ENCODE measurements at places on chromosomes 5 and 9.
A peak's percentile ranks its signal among the peaks of the same experiment; 100 is the strongest.

DNA sequence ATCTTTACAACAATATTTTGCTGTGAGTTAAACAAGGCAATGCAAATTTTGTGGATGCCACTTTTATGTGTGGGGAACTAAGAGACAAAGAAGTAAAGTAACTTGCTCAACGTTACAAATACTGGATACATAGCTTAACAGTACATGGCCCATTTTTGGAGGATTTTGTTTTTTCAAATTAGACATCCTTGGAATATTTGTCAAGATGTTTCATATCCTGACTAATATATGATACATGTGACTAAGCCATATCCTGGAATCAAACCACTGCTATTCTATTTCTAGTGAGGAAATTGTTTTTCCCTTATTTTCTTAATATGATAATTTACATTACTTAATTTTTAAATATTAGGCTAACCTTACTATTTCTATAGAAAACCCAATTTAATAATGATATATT, 529.8 kb downstream of the DMRTA1 start:
- peak; percentile 68 for DNase-seq

- DNase-seq: no peak
Observed at GRCh38 chr5:53355316-53355715, 125.1 kb upstream of the FST start.

GRCh38 chr9:7298123-7298522, 501.5 kb downstream of the DMAC1 start:
- no peak for DNase-seq

- DNase-seq: peak; percentile 45
Observed at GRCh38 chr5:137486707-137487106, 12.4 kb downstream of the SPOCK1 start.

DNA sequence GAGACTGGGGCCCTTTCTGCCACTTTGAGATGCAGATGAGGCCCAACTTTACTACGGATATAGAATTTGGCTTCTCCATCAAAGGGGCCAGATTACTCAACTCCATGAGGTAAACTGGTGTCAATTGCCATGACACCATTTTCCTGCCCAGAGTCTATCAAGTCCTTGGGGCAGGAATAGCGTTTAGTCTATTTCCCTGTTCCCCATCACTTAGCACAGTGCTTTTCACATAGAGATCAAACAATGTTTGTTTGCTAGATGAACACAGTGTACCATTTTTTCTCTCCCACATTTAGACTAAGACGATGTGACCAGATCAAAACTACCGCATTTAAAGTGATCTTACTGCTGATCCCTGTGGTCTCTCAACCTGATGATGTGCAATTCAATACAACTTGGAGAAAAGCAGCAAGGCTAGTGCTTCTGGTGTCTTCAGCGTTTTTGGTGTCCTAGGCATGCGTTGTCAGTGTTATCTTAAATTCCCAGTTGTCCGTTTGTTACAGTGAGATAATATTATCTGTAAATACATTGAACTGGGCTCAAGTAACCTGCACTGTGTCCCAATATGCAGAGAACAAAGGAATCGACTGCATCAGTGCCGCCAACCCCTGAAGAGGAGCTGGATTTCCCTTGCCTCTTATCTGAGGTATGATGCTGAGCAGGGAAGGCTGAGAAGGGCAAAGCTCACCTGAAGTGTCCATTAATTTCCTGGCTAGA, 446.2 kb downstream of the PLK2 start:
- DNase-seq: no peak

DNA sequence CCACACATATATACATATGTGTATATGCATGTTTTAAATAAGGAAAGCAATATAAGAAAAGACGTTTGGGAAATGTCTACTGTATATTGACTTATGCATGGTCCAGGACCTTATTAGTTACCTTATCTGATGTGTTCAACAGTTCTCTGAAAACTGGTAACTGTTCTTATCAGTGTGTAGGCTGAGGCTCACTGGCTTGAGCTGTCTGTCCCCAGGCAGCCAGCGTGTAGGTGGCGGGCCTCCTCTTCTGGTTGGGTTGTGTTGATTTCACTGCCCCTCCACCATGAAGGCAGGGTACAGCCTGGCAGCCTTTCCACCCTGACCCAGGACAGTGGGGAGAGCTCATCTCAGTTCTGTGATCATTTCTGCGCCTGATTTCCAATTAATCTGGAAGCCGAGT, 38.7 kb upstream of the SEMA4D start:
- no peak for DNase-seq

- no peak for DNase-seq
Observed at GRCh38 chr9:89839952-89840351, 235.1 kb downstream of the GADD45G start.

DNA sequence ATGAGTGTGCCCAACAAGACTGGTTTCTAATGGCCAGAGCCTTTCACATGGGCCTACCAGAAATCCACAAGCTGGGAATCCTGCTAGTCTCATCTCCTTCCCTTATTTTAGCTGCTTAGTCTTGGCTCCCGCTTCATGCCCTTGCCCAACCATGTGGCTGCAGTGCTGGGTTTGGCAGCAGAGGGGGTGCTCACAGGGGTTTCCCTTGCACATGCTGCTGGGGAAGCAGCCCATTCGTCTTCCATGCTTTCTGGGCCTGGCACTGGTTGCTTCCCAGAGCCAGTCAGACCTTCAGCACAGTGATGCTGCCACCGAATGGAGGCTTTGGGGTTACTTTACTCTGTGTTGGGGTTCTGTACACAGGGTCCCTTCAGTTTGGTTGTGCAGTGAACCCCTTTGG, 26.3 kb downstream of the SLC46A2 start:
- no peak for DNase-seq

GRCh38 chr9:110129425-110129824, 78.5 kb downstream of the C9orf152 start:
- DNase-seq: no peak

DNA sequence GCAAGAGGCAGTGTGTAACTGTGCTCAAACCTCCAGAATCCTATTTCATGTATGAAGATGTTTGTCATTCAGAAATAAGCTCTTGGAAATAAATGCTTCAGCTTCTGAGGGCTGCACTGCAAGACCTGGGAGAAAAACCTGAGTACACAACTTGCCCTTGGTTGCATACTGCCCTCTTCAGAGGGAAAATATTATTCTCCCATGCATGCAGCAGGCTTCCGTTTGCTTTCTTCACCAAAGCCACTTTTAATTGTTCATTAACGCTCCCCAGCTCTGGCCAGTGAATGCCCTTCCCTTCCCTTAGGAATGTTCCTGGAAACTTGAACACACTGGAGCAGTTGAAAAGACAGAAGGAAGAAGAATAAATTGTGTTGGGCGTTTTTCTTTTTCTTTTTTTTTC, 2.5 kb upstream of the WHRN start:
- no peak for DNase-seq

- no peak for DNase-seq
Observed at GRCh38 chr5:121006217-121006616, 542.1 kb downstream of the PRR16 start.

- DNase-seq: no peak
Observed at GRCh38 chr9:36051317-36051716, 14.6 kb downstream of the RECK start.

DNA sequence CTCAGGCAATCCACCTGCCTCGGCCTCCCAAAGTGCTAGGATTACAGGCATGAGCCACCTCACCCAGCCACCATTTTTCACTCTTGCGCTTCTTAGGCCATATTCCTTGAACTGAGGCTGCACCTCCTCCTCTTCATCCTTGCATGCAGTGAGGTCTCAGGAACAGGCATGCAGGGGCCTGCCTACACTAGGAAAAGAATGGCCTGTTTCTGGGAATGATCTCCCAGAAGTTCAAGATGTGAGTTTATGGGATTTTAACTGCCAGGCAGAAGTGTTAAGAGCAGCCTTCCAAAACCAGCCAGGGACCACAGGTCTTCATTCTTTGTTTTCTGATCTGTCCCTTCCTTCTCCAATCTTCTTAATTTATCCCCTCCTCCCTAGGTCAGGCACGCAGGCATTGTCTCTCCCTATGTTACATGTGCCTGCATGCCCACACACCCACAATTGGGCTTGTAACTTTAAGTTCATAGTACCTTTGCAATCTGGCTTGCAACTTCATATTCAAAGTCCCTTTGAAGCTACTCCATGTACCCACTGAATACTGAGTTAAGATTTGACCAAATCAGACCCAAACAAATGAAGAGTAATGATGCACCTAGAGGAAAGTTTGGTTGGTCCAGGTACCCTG, 10.5 kb upstream of the HSPA4 start:
- DNase-seq: no peak

DNA sequence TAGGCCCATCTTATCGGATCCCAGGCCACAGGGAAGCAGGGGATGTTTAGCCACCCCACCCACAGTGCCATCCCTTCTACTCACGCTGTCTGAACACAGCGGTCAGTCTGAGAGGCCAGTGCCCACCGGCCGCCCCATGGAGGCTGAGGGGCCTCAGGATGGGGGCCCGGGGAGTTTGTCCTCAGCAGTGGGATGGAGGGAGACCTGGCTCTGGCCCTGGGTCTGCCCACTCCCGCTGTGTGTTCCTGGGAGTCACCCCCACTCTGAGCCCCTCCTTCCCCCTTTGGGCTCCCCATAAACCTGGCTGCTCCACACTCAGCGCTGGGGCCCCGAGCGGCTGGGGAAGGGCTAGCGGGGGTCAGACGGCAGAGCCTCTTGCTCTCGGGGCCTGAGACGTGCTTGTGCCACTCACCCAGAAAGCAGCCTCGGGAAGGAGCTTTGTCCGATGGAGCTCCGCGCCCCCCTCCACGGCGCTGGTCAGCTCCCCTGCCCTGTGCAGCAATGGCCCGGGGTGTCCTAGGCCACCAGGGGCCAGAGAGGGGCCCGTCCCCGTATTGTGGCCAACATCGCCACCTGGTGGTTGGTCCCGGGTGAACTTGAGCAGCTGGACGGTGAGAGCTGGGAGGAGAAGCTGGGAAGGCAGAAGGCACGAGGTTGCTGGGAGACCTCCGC, 10.9 kb upstream of the LAMC3 start:
- peak; percentile 65 for DNase-seq

DNA sequence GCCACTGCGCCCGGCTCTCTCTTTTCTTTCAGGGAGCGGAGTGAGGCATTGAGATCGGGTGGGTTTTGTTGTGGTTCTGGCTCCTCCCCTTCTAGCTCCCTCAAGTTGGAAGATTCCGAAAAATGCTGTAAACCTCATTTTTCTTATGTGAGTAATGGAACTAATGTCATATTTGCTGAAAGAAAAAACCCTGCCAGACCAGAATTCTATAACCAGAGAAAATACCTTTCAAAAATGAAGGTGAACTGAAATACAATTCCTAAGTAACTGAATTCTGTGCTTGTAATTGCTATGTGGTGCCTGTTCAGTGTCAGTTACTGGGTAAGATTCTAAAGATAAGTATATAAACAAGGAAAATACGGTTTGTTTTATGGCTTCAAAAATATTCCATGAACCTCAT, 30.9 kb upstream of the CDK20 start:
- peak; percentile 55 for DNase-seq

DNA sequence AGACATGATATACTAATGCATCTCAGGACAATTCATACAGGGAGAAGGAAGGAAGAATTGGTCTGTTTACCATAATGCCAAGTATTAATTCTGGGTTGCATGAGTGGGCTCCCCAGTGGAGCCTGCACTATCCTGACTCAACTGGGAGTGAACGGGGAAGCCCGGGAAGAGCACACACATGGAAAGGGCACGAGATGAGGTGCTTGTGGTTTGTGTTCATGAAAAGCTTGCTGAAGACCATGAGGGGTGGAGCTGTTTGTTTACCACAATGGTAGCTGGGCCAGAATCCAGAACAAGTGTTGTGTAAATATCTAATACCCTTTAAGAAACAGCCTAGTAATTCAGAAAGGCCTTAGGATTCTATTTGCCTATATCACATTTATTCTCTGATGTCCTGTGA, 44.6 kb downstream of the POC5 start:
- DNase-seq: no peak

DNA sequence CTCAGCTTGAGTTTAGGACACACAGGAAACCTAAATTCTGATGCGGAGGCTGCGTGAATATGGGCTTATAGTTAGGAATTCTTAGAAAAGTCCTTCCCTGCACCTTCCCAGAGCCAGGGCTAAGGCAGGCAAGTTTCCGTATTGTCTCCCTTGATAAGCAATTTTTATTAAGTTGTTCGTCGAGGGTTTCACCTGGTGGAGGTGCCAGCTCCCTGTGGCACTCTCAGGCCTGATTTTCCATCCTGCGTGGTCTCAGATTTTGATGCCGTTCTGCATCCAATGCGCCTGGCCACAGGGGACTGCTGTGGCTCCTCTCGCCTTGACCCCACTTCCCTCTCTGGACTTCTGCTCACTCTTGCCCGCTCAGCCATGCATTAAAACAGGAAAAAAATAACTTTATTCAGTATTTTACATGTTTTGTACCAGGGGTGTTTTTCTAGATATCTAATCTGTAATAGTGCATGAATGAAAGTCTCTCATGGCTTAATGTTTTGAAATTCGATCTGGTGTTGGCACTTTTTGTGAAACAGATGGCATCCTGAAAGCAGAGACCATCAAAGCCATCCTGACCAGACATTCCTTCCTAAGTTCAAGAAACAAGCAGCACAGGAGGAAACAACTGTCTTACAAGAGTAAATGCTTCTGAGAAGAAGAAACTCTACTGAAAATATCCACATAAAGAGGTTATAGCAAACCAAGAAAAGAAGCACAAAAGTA, 50.7 kb downstream of the TRIP13 start:
- no peak for DNase-seq

DNA sequence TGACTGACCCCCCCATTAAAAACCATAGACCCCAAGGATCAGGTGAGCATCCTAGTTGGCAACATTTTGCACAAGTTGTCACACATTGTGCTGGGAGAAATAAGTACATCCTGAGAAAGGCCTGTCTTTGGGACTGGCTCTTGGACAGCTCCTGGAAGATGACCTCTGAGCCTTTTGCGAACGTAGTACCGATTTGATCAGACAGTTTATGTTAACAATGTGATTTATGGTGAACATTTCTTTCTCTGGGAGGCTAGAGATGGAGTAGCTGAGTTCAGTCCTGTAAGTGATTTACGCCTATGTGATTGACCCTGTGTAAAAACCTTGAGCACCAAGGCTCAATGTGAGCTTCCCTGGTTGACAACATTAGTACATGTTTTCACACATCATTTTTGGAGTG, 41.7 kb downstream of the LOX start:
- DNase-seq: no peak

All from fibroblast of skin of right quadriceps (primary cell).